NCI-H2081 (cell line): ENCODE measurements at places on chromosomes 4 and X.
A peak's percentile ranks its signal among the peaks of the same experiment; 100 is the strongest.

DNA sequence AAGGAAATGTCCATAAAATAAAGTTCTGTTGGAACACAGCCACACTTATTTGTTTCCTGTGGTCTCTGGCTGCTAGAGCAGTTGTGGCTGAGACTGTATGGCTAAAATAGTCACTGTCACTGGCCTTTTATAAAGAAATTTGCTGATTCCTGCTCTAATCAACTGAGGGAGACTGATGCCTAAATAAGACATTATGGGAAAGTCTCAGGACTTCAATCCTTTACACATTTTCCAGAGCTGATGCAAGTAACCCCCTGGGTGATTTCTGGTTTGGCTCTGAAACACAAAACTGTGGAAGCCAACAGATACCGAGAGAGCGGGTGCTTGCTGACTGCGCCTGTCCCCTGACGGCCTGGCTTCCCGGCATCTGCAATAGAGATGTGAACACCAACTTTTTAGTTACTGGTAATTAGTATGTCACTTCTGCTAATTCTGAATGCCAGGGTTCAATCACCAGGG lies 64.0 kb downstream of the POLR2B start:
- DNase-seq = no peak

- no peak for DNase-seq
Observed at GRCh38 chr4:80022282-80022681, 50.7 kb downstream of the ANTXR2 start.

DNA sequence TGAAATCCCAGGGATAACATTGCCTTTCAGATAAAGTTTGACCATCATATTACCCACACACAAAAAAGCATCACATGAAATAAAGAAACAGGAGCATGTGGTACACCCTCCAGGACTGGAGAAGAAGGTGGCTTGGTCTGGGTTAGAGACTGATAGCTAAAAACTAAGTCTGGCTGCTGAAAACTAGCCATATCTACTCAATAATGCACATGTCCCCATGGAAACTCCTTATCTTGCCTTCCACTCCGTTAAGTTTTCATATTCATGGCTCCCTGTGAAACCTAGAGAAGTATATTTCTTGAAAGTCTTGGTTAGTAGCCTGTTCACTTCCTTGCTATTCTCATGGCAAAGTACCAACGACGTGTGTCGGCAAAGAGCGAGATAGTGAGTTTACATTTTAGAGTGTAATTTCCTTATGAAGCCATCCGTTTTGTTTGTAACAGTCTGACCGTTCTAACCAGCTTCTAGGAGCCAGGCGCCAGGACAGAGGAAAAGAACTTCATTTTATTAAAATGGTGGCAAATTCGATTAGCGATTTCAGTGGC lies 6.7 kb upstream of the DCTD start:
- DNase-seq = no peak

DNA sequence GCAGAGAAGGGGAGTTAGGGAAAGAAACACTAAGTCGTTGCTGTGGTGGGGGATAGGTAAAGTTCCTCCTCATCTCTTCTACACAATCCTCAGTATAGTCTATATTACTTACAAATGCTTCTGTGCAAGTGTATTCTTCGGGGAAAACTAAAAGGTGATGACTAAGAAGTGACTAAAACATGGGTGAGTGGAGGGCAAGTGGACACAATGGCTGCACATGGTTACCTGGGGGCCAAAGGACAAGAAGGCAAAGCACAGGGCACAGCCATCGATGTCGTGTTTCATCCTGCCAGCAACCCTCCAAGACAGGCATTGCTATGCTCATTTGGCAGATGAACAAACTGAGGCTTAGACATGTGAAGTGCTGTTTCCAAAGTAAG lies 35.5 kb upstream of the CCKAR start:
- no peak for DNase-seq

DNA sequence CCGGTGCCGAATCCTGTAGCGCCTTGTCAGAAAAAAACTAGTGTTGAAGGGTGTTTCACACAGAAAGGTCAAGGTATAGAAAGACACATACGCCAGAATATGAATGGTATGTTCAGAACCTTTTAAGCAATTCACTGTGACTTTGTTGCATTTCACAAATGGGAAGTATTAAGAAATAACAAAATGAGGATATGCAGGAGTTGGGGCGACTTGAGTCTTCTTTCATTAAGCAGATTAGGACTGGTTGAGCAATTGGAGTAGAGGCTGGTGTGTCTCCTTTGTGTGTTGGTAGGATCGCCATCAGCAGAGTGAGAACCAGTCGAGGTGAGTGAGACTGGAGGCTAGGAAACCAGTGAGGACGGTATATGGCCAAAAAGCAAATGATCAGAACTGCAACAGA lies 1454.5 kb upstream of the TENM3 start:
- no peak for DNase-seq

DNA sequence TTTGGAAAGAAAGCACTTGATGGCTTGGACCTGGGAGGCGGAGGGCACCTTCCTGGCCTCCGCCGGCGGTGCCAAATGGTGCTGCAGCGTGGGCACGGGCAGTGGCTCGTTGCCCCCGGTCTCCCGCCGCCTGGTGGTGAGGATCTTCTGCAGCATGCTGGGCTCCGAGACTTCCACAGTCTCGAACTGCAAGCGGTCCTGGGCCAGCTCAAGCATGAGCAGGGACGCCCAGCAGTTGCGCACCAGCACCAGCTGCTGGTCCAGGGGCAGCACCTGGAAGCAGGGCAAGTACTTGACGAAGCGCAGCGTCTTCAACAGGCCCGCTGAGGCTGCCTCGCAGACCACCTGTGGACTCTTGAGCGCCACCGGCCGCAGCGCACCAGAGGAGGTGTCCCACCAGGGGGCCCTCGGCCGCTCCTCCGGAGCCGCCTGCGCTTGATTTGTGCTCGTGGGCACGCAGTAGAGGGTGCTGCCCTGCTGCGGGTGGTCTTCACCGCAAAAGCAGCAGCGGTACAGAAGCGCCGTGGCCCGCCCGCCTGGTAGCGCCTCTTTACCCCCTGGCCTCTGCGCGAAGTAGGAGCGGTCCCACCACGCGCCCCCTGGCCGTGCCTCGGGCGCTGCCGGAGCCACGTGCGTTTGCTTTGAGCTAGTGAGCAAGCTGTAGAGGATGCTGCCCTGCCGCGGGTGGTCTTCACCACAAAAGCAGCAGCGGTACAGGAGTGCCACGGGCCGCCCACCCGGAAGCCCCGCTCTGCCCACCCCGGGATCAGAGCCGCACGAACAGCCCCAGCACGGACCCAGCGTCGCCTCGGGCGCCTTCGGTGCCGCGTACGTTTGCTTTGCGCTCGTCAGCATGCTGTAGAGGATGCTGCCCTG lies 689 bp downstream of the NR0B1 start:
- DNase-seq = peak; percentile 24

DNA sequence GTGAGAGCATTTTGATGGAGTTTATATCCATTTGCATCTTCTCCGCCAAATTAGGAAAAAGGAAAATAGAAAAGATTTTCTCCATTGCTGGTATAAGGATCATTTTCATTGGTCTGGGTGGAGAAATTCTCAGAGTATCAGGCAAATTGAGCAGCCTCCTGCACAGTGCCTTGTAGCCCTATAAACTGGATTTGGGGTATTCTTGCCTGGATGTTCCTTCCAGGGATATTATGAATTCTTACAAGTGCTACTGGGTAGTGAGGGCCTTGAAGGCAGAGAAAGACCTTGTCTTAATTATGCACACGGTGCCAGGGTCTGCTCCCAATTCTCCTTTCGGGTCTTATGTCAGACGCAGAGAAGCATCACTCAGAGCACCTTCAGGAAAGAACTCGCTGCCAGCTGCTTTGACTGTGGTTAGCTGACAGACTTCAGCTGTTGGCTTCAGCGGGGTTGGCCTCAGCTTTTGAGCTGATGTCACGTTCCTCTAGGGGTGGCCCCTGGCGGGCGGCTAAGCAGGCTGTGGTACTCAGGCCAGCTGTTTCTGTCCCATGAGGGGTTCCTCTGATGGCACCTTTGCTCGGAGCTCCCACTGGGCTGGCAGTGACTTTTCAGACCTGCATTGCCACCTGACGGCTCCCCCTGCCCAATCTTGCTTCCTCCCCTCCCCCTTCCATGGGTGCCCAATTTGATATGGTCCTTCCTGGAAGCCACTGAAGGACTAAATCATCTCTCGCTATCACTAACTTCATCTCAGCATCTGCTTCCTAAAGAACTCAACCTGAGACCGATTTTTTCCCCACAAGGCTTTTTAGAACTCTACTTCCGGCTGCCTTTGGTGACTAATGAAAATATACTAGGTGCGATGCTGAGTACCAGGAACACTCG lies 519.5 kb downstream of the BCOR start:
- no peak for DNase-seq

- DNase-seq = peak; percentile 73
Observed at GRCh38 chr4:56434599-56435139, 746 bp downstream of the PPAT start.

DNA sequence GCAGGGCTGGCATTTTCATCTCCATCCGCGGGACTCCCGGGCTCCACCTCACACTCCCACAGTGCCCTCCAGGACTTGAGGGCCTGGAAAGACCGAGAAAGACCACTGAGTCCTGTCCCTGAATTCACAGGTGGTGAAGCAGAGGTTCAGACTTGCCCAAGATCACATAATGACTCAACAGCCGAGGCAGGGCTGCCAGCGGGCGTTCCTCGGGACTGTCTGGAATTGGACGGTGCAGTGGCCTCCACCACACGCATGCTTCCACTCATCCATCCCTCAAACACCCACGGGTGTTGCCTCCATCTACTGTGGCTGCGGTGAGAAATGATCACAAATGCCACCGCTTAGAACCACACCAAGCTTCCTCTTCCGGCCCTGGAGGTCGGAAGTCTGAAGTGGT lies 6.9 kb upstream of the ADRA2C start:
- DNase-seq = no peak

GRCh38 chrX:29728639-29729038 lies 486.7 kb upstream of the MAGEB2 start:
- DNase-seq = no peak

- no peak for DNase-seq
Observed at GRCh38 chrX:151711787-151712186, 4.0 kb upstream of the FATE1 start.

GRCh38 chr4:52946855-52947254 lies 84.7 kb downstream of the RASL11B start:
- peak; percentile 3 for DNase-seq

DNA sequence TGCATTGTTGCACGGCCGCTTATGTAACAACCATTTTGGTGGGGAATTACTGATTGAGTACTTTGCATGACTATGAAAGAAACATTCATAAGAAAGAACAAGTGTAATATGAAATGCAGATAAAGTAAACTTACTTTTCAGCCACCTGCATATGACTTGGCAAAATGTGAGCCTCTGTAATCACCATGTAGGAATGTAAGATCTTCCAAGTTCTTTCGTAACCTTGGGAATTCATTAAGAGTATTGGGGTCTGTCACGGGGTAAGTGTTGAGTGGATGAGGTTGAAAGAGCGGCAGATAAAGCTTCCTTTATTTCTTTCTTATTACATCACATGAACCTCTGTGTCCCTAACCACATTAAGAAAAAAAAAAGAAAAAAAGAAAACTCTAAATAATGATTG lies 348.5 kb upstream of the NR3C2 start:
- DNase-seq = no peak

GRCh38 chrX:153924149-153924861 lies 1.8 kb downstream of the ARHGAP4 start:
- peak; percentile 12 for DNase-seq

DNA sequence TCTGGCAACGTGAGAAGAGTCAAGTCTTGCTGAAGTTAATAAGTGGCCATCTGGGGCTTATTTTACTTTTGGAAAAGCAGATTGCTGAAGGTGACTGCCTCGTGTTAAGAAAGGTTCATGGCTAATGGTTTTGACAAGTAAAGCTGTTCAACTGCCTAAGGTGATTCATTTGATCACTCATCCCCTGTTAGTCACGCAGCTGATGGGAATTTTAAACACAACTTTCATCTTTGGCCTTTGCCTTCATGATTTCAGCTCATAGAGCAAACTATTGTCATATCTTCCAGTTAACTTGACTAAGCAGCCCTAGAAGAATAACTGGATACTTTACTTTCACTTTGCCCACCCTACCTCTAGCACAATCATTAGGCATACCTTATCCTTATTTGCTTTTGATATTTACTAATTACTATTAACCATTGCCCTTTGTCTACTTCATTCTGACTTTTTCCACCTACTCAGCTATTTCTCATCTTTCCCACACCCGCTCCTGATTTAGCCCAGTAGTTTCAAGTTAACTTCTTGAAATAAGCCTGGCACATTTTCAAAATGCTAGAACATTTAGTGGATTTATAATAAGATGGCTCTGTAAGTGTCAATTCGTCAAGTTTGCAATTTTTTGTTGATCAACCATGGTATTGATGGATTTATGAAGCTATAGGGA lies 170.6 kb upstream of the S100G start:
- no peak for DNase-seq

- no peak for DNase-seq
Observed at GRCh38 chr4:154435895-154436294, 55.7 kb downstream of the DCHS2 start.

- DNase-seq = no peak
Observed at GRCh38 chrX:77160301-77160700, 286.9 kb upstream of the FGF16 start.

DNA sequence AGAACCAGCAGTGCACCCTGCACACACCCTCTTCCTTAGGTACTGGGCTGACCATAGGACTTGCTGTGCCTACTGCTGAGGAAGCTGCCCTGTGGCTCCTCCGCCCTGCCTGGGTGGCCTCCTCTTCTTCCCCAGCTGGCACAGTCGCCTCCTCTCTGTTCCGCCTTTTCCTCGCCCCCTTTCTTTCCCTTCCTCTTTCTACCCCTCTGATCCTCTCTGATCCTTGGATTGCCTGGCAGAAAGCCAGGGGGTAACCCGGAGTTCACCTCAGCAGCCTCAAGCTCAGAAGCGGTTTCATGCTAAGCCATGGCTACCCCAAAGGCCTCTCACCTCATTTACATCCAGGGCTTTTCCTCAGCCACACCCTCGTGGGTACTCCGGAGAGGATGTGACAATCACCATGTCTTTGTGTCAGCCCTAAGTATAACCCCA lies 136.2 kb downstream of the SMIM20 start:
- no peak for DNase-seq

GRCh38 chr4:124631760-124632159 lies 80.8 kb downstream of the ANKRD50 start:
- no peak for DNase-seq

DNA sequence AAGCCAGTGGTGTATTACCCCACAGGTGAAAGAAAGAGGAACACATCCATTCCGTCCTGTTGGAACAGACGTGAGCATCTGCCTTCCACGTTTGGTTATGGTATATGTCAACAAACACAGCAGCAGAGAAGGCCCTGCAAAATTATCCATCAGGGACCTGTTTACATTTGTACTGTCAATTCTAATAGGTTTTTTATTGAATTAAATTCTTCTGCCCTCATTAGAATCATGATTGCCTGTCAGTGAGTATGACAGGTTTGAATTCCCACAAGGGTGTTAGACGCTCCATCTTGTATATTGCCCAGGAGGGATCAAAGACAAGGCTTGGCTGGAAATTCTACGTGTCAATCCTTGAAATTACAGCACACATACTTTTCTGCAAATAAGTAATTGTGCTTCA lies 339.9 kb upstream of the NOCT start:
- no peak for DNase-seq

DNA sequence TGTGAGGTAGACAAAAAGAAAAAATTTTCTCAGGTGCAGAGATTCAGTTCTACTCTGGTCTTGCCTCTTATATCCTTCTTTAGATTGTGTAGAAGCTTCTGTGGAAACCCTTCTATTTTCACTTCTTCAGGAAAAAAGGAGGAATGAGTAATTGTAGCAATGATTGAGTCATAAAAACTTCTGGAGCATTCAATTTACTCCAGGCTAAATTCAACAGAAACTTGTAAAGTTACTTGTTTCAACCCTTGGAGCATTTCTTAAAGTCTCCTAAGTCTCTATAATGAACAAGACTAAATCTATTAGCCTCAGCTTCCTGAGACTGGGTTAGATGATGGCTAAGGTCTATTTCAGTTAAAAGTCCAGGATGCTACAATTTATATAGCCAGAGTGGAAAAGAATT lies 29.9 kb downstream of the BOD1L1 start:
- no peak for DNase-seq
